Activated T-cell treated with anti-CD3 and anti-CD28 coated beads for 48 hours (primary cell): ENCODE measurements at places on chromosomes 16 and 17.

DNA sequence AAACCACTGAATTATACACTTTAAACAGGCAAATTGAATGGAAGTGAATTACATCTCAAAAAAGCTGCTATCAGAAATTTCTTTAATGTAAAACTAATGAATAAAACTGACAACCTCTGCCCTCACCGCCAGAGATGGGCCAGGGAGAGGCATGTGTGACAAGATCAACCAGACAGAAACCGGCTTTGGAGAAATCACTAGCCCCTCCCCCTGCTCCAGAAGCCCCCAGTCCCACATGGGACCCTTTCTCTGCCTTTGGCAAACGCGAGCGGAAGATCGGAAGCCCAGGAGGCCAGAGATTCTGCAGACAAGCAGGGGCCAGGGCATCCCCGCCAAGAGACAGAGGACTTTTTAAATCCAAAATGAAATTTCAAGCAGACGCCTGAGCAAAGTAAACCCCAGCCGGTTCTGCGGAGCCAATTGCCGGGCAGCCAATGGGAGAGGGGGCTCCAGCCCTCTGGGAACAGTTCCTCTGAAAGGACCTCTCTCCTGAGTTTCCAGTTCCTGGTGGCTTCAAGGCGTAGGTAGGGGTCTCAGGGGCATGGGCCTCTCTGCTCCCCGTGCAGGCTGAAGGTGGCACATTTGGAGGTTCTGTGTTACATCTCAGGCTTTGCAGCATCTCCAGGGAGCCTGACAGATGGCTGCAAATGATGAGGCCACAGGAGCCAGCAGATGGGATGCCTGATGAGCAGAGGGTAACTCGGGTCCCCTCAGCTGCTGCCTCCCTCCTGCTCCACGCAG, 118.1 kb downstream of the GSG1L start:
- DNase-seq = no peak

- no peak for DNase-seq
Measured at GRCh38 chr17:8700546-8700945, 44.1 kb downstream of the CCDC42 start.

GRCh38 chr16:49352892-49353291, 20.7 kb upstream of the C16orf78 start:
- DNase-seq = no peak

DNA sequence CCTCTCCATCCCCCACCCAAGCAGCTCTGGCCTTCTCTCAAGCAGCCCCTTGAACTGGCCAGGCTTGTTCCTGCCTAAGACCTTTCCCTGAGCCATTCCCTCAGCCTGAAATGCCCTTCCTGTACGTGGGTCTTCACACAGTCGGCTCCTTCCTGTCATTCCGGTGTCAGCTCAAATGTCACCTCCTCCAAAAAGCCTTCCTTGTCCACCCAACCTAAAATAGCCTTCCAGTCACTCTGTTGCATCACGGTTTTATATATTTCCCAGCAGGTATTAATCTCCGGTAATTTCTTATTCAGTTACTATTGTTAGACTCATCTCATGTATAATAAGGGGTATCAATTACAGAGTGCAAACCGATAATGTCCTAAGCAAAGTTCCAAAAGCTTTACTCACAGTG, 51.8 kb downstream of the C17orf67 start:
- DNase-seq = no peak

GRCh38 chr16:67993207-67994039, 5.9 kb downstream of the DPEP2 start:
- peak; percentile 86 for DNase-seq

DNA sequence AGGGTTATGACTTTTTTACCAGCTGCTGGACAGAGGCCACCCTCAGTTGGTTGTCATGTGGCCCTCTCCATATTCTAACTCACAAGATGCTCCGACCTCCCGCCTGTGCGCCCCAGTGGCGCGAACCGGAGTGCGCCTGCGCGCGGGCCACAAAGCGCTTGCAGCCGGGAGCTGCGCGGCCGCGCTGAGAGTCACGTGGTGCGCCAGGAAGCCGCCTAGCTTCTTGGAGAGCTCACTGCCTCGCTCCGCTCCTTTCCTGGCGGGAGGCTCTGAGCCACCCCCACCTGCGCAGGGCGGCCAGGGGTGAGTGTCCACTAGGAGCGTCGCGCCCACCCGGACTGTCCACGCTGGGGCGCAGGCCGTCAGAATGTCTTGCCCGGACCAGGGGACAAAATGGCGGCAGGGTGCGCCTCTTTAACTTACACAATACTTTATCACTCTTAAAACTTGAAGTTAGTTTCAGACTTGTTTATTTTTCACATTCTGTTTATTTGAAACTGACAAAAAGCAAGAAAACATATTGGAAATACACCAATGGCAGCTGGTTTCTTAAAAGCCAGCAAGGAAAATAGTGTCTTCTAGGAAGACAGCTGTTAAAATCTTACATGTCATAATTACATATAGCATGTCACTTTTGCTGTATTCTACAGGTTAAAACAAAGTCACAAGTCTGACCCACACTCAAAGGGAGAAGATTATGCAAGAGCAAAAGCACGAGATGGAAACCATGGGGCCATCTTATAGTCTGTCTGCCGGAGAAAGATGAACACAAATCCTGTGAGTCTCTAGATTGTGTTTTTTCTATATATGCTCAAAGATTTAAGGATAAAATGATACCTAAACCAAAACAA, 357.9 kb downstream of the CNTNAP4 start:
- no peak for DNase-seq

DNA sequence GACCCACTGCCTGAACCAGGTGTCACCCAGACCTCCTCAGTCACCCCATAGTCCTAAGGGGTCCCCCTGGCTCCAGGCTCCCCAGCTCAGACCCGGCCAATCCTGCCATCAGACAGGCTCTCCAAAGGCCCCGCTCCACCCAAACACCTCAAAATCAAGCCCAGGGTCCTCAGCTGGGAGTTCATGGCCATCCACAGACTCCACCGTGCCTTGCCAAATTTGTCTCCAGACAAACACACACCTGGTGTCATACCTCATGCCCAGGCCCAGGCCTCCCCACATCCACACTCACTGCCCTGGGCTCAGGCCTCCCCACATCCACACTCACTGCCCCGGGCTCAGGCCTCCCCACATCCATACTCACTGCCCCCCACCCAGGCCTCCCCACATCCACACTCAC, 12.5 kb downstream of the RPH3AL start:
- no peak for DNase-seq

DNA sequence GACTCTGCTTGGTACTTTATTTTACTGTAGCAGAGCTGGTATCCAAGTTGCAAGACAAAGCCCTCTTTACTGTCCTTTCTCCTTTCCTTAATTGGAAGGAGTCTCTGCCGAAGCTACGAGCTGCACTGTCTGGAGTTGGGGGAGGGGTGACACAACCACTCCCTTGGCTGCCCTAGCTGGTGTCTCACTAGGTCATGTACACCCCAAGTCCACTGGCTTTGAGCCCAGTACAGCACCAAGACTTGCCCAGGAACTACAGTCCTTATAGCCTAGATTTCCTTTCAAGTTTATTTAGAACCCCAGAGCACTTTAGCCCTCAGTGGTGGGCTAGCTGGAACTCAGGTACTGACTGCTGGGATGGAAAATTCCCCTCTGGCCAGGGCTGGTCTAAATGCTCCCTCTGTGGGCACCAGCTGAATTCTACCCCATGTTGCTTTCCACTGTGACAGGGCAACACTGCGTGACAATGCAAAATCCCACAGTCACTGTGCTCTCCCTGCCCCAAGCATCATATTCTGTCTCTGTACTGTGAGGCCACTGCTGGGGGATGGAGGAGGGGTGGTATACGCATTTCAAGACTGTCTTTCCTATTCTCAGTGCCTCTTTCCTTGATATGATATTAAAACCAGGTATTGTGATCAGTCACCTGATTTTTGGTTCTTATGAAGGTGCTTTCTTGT, 18.4 kb downstream of the EFCAB5 start:
- no peak for DNase-seq

DNA sequence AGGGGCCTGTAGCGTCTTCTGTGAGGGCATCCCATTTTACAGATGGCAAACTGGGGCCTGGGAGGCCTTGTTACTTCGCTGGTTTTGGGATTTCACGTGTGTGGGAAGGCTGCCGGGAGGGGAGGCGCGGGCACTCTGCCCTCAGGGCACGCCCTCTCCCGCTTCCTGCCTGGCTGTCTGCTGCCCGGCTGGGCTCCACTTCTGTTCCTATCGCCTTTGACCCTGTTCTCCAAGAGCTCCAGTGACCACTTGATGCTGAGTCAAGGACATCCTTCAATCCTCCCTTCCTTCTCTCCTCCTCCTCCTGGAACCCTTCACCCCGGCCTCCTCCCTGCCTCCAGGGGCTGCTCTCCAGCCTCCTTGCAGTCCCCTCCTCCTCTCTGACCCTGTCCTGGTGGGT, 16.0 kb downstream of the SPNS3 start:
- DNase-seq = no peak

GRCh38 chr17:9677411-9677810, 32.1 kb downstream of the USP43 start:
- DNase-seq = no peak

DNA sequence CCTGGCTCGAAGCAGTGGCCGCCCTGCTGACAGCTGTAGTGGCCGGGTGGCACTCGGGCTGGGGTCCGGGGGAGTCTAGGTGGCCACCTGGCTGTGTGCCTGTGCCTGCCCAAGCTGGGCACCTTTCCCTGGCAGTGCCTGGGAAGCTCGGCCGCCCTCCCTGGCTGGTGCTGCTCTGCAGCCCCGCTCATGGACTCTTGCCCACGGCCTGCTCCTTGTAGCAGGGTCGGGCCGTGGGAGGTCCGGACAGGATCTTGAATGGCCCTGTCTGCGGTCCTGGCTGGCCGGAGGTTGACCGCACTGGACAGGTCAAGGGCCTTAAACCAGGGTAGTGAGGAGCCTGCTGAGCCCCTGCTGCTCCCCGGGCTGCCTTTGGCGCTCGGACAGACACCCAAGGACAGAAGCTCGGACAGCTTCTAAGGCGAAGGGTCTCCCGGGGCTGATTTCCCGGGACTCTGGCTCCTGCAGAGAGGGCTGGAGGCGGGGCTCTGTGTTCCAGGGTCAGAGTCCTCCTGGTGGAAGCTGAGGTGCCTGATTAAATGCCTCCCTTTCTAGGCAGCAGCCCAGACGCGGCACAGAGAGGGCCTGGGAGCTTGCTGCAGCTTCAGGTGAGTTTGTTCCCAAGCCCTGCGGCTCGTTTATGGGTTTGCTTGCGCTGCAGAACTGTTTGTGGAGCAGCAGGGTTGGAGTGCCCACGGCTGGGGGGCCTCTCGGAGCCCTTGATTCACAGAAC, 6.0 kb downstream of the CAPN15 start:
- no peak for DNase-seq

GRCh38 chr17:61294286-61294685, 105.4 kb upstream of the TBX2 start:
- DNase-seq = no peak

DNA sequence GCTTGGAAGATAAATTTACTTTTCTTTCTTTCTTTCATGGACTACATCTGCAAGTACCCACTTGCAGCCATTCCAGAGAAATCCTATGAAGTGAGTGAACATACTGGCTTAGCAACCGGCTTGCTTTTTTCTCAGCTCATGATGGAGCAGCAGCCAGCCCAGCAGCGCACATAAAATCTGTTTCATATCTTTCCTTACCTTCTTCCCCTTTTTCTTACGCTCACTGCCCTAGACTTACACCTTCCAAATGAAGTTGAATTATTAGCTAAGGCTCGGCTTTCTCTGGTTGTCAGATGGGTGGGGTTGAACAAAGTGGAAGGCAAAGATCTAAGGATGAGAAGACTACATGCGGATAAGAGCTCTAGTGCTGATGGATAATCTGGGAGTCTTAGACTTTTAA, 13.9 kb upstream of the ABCA8 start:
- DNase-seq = no peak

DNA sequence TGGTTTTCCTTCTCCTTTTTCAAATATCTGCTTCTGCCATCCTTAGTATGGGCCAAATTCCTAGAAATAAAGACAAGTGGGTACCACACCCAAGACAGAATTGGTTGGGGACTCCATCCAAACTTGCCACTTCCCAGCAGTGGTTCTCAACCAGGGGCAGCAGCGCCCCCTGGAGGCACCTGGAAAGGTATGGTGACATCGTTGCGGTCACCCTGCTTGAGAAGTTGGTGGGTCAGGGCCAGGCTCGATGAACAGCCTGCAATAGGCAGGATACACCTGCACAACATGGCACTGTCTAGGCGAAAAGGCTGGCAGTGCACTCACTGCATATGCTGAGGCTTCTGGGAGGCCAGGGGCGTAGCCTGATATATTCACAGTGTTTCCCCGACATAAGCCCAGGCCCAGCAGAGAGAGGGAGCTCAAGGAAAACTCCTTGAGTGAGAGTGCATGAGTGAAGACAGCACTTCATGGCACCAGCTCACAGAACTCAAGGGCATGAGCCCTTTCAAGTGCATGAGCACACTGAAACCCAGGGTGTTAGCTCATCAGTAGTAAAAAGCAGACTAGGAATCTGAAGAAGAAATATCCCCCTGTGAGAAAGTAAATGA, 57.7 kb downstream of the CMC2 start:
- DNase-seq = peak; percentile 37

GRCh38 chr17:69067274-69068047, 6.7 kb upstream of the ABCA9 start:
- DNase-seq = no peak

- DNase-seq = no peak
Measured at GRCh38 chr16:14364386-14365199, 265.5 kb downstream of the PARN start.

DNA sequence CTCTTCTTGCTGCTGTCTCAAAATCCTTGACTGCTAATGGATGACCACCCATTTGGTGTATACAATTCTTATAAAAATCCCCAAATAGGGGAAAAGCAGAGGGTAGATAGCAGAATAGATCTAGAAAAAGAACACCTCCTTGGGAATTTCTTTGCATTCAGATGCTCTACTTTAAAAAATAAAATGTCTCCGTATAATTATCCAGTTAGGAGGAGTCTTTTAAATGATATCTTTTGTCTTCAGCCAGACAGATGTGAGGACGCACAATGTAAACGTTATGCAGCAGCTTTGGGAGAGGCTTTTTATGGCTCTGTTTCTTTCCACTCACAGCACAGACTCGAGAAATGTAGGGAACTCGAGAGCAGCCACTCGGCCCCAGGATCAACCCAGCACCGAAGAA, 300.2 kb downstream of the IRF8 start:
- DNase-seq = no peak

DNA sequence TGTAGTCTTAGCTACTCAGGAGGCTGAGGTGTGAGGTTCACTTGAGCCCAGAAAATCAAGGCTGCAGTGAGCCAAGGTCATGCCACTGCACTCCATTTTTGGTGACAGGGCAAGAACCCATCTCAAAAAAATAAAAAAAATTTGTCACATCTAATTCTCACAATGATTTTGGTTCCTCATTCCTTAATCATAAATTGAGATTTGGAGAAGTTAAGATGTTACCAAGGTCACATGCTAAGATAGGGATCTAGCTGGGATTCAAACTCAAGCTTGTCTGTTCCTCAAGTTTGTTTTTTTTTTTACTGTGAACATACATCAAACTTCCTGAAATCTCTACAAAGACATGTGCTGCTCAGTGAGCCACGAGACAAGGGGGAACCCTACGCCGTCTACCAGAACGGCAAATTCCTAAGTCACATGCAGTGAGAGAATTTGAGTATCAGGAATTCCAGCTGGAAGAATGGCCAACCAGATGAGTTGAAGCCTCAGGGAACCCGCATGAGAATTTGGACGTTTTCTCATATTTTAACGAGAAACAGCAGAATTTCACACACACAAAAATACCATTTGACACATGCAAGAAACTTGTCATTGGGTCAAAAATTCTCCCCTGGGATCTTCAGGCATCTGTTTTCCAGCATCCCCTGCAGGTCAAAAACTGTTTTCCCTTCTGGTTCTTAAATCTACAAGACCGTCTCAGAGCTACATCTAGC, 414.1 kb upstream of the GOT2 start:
- no peak for DNase-seq

GRCh38 chr16:23232806-23233205, 50.3 kb downstream of the SCNN1G start:
- no peak for DNase-seq

- DNase-seq = no peak
Measured at GRCh38 chr16:12655537-12655936, 148.2 kb downstream of the CPPED1 start.
